A375 (cell line): ENCODE measurements at places on chromosomes 4 and X. TPM values are rescaled to one million over a fixed set of nuclear protein-coding genes. Genes with fewer than 3 reads are reported as not detected.

Gene TMPRSS11D
- 0.05 TPM in 1 of 2 replicates, not detected in the other for total RNA-seq

Gene F8
- total RNA-seq: 0.58 and 3.5 TPM in 2 replicates

Gene SH3RF1
- 9.4 and 14.0 TPM in 2 replicates for total RNA-seq

Gene MSANTD1
- 0.45 and 0.80 TPM in 2 replicates for total RNA-seq

Gene AKAP17A
- 36.5 and 39.6 TPM in 2 replicates for total RNA-seq

Gene ATP7A
- total RNA-seq: 3.2 and 5.4 TPM in 2 replicates

Gene SPANXN4
- not detected in 2 replicates for total RNA-seq

Gene LEF1
- 30.4 and 33.9 TPM in 2 replicates for total RNA-seq

Gene IGSF1
- 0.13 and 0.15 TPM in 2 replicates for total RNA-seq

Gene HSFX3
- not detected in 2 replicates for total RNA-seq

Gene CT45A3
- 161 and 205 TPM in 2 replicates for total RNA-seq

Gene RAB40AL
- 0.13 and 0.94 TPM in 2 replicates for total RNA-seq
